Epithelial cell of esophagus (primary cell): ENCODE measurements at places on chromosomes 6 and 20.

- DNase-seq, result peak; percentile 79
Observed at GRCh38 chr6:219641-220198, 72.6 kb upstream of the DUSP22 start.

DNA sequence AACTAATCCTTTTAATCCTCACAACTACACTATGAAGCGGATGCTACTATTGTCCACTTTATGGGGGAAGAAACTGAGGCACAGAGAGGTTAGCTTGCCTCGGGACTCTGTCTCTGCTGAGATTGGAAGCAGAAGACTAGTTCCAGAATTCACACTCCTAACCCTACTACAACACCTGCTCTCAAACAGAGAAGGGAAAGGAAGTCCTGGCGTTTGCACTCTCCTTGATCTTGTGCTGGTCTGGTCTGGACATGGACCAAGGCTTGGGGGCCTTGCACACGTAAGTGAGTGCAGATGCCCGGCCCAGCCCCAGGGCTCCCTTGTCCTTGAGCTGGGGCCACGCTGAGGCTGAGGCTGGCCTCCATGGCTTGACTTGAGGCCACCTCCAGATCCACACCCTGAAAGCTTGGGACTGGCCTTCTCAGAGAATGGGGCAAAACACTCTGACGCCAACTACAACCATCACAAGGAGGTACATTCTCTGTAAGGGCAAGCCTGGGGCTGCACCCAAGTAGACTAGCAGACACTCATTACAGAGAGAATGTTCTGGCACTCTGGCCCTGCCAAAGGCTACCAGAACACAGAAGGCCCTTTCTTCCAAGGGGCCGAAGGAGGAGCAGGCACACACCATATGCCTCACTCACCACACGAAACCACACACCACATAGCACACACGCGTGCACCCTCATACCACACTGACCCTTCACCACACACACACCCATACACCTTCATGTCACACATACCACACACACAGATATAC, 33.3 kb upstream of the EZR start:
- DNase-seq, result peak; percentile 21

DNA sequence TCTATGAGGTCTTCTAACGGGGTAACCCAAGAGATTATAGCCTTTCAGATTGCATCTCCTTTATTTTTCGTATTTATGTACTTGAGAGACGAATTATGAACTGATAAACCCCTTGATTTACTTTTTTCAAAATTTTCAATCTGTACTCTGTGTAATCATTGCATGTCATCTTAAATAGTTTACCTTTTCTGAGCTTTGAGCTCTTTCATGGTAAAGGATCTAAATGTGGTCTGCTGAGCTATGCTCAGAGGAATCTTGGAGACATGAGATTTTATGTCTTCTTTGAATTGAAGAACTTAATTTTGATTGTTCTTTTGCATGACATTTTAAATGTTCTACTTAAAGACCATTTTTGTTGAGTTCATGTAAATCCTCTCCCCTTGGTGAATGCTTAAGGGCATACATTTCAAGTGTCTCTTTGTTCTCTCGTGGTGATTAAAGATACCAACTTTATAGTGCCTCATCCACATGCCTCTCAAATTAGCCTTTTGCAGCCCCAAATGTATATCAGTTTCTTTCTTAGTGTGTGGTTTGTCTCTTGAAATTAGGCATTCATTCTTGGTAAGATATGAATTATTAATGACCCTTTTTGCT, 116.3 kb upstream of the SCGN start:
- DNase-seq, result no peak

- DNase-seq, result no peak
Observed at GRCh38 chr6:14645841-14646240, 528.3 kb downstream of the CD83 start.

GRCh38 chr6:26520237-26520849, 17.8 kb upstream of the HMGN4 start:
- no peak for DNase-seq

DNA sequence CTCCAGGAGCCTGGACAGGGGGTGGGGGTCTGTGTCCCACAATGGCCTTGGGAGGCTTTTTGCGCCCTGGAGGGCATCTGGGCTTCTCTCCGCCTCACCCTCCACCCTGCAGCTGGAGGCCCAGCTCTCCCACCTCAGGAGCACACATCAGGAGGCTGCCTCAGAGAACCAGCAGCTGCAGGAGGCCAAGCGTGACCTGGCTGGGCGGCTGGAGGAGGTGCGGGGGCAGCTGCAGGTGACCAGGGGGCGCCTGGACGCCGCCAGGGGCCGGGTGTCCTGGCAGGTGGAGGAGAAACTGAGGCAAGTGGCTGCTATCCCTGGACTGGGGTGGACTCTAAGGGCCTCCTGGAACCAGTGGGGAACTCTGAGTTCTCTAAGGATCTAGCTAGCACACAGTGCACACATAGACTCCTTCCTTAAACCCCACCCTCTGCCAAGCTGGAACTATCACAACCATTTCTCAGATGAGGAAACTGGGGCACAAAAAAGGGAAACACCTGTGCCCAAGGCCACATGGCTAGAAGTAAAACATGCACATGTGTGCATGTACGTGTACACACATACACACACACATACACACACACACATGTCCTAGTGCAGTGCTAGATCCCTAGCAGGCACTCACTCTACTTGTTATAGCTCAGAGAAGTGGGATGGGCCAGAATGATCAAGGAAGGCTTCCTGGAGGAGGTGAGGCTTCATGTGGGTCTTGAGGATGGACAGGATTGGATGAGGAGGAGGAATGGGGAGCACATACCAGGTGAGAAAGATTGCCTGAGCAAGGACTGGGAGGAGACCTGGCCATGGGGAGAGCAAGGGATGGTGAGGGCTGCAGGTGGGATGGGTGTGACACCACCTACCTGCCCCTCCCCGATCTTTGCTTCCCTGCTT, 22.9 kb downstream of the RAB44 start:
- DNase-seq, result no peak

DNA sequence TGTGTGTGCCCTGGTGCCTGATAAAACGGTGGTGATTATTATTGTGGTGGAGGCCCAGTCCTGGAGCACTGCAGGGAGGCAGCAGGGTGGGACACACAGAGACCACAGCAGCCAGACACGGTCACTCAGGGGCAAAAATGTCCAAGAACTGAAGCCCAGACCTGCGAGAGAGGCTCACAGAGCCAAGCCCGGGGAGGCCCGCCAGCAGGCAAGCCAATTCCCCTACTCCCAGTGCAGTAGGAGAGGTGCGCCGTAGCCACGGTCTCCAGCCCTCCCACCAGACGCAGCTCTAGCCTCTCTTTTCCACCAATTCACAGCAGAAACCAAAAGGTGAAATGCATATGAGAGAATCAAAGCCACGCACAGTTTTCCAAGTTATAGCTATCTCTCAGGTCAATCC, 179.4 kb upstream of the TAB2 start:
- no peak for DNase-seq

DNA sequence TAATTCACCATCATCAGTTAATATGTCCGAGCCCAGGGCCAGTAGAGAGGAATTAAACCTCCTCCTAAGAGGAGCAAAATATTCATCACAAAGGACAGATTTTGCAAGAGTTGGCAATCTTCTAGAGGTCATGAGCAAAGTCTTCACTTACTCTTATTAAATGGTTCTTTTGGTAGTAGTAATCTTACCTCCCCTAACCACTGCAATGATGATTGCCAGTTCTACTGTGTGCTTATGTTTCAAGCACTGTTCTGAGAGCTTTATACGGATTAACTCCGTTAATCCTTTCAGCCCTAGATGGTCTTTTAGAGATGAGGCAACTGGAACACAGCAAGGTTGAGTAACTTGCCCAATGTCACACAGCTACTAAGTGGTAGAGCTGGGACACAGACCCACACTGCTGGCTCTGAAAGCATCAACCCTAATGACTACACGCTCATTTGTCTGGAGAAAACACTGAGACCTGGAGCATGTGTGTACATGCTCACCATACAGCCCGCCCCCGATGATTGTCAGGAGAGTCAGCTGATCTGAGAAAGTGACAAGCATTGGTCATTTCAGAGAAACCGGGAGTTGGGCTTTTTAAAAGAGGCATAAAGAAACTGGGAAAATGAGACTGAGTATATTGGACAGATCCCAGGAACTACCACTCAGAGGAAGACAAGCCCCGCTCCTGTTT, 276.0 kb downstream of the NRN1 start:
- peak; percentile 28 for DNase-seq

GRCh38 chr6:24517659-24518543, 23.1 kb downstream of the ALDH5A1 start:
- no peak for DNase-seq

DNA sequence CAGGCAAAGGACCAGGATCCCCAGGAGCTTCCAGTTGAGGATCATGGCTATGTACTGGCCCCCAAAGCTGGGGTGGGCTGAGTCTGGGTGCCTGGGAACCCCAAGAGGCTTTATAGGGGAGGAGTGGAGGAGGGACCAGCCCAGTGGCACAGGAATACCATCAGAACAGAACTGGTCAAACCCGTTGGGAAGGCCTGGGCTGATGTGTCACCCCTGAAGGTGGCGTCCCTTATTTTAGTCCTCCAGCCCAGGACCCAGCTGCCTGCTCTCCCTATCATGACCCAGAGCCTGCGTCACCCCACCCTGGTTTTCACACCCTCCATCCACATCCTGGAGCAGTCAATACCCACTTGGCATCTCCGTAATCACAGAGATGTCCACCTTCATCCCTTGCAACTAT, at the start of gene PSORS1C2:
Gene PSORS1C2, minus strand, starts transcription at position 85 of the 400 bp plus-strand sequence. Its CDS starts 40 bp downstream, at position 45.
- DNase-seq, result peak; percentile 58

- DNase-seq, result peak; percentile 66
Observed at GRCh38 chr6:30881392-30882203, 2.7 kb upstream of the DDR1 start.

DNA sequence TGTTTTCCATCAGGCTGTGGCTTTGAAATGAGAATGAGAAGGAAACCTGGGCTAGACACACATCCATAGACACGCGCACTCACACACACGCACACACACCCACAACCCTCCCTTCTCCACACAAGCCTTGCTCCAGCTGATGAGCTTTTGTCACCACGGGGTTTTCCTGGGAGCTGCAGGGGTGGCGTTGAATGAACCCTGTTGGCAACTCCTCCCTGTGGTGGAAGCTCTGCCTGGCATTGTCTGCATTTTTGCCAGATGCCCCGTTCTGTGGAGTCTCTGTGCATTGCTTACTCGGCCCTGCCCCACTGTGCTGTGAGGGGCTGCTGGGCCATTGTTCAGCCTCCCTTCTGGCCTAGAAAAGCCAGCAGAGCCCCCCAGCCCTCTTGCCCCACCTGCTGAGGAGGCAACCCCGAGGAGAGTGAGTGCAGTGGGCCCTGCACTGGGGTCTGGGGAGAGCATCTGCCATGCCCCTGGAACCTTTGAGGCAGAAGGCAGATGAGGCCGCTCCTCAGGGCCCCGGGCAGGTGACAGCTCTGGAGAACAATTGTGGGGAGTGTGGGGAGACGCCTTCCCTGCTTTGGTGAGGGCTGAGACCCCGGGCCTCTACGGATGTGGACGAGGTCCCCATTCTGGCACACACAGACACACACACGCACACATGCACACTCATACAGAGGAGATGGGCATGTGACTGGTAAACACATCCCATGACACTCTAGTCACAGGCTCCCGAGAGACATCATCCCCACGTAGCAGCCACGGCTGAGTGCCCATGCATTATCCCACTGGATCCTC, 9.9 kb downstream of the ADIG start:
- DNase-seq, result peak; percentile 34

- DNase-seq, result no peak
Observed at GRCh38 chr20:32439132-32439829, 81.2 kb downstream of the ASXL1 start.

DNA sequence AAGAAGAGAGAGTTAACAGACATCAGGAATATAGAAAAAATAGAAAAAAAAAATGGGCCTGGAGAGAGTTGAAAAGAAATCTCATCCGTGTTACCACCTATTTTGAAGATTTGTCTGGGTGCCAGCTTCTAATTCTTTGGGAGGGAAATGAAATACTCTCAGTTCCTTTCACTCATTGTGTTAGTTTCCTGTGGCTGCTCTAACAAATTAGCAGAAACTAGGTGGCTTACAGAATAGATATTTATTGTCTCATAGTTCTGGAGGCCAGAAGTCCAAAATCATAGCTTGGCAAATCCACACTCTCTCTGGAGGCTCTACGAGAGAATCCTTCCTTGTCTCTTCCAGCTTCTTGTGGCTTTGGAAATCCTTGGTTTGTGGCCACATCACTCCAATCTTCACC, 225.1 kb upstream of the BTBD3 start:
- DNase-seq, result no peak

DNA sequence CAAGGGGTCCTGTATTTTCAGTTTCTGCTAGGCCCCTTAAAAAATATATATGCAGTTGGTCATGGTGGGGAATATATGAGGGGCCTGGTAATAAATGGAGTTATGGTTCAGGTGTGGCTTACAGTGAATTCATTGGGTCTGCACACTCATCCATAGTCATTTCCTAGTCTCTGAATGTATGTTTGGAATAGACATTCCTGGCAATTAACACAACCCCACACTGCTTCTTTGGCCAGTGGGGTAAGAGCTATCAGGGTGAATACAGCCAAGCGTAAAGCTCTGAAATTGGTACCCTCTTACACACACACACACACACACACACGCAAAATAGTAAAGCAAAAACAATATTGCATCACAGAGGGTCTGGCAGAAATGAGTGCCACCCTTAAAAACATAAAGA, 56.5 kb downstream of the QRSL1 start:
- DNase-seq, result peak; percentile 28

GRCh38 chr6:28712982-28713381, 187.3 kb downstream of the GPX5 start:
- no peak for DNase-seq

- DNase-seq, result peak; percentile 61
Observed at GRCh38 chr6:150145427-150145826, 2.6 kb downstream of the PPP1R14C start.

DNA sequence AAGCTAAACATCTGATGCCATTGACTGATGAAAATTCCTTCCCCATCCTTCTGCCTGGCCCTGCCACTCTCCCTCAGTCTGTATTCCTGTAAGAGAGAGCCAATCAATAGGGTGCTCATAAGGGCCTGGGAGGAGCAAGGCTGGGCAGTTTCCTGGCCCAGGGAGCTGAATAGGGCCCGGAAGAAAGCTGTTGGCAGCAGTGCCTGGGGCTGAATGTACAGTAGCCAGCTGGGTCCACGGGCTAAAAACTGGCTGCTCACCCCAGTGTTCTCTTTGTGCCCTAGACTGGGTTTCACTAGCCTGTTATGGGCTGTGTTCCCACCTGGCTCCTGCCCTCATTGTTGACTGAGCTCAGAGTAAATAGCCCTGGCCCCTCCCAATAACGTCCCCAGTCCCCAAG, 1.7 kb upstream of the WFDC2 start:
- no peak for DNase-seq

DNA sequence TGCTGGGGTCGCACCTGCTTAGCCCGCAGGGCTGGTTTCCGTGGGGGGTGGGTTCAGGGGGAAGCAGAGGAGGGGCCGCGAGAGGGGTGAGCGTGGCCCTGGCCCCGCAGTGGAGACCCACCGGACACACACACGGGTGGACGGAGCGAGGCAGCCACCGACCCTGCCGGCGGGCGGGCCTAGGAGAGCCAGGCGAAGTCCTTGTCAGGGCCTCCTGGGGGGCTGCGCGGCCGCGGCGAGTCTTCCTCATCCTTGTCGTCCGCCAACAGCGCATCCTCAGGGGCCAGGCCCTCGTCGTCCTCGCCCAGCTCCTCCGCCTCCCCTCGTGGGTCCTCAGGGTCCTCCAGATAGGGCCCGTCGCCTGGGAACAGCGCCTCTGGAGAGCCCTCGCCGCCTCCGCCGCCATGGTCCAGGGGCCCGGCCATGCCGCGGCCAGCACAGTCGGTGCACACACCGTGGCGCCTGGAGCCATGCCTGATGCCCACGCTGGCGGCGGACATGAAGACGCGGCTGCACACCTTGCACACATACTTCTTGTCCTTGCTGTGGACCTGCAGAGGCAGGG, 7.3 kb downstream of the SLC2A4RG start:
- DNase-seq, result no peak
